Fibroblast of skin of right quadriceps (primary cell): ENCODE measurements at places on chromosomes 3 and 15.

DNA sequence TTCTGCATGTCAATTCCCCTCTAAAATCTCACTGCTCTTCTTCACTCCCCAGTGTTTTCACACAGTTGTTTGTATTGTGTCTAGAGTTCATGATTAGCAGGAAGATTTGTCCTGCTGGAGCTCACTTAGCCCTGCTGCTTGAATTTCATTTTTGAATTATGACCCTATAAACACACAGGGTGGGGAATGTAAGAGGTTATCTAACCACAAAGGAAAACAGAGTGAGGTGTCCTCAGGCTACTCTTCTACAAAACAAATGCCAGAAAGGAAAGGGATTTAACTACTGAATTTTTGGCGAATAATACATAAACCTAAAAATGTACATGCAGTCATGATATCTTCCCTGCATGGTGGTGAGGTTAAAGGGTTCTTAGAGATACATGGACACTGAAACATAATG lies 215.1 kb upstream of the CNTN4 start:
- DNase-seq = no peak

- DNase-seq = no peak
Observed at GRCh38 chr15:92709110-92709790, 53.7 kb upstream of the FAM174B start.

GRCh38 chr3:113174801-113175485 lies 36.4 kb upstream of the BOC start:
- peak; percentile 24 for DNase-seq

DNA sequence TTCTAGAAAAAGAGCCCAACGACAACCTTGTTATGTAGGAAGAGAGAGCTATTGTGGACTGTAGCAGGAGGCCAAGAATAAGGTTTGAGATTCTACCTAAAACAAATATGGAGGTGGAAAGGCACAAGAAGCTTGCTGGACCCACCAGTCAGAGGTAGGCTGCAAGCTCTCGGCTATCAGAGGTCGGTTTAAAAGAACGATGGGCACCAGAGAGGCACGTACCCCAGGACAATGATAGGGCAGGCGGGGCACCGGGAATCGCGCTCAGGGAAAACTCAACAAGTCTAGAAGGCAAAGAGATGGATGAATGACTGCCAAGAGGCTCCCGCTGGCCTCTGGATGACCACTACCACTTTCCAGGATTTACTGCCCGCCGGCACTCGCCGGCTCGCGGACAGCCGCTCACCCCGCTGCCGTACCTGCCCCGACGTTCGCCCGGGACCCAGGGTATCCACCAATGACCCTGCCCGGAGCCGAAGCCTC lies 1.1 kb downstream of the HDGFL3 start:
- DNase-seq = no peak

- DNase-seq = peak; percentile 58
Observed at GRCh38 chr15:43775411-43775965, 1.3 kb downstream of the ELL3 start.

- no peak for DNase-seq
Observed at GRCh38 chr3:126464093-126464492, 11.6 kb downstream of the ZXDC start.

DNA sequence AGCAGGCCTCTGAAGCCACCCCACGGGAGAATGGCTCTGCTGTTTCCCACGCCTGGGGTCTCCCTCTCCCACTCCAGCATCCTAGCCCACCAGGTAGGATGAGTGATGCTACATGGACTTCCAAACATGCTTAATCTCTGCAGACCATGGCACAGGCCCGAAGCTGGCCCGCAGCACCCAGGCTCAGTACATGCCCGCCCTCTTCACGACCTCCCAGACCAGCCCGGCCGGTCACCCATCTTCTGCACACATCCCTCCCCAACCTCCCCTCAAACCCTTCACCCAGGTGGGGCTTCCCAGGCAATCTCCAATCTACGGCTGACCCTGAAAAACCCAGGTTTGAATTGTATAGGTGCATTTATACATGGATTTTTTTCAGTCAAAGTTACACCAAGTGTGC lies 264.0 kb downstream of the TJP1 start:
- no peak for DNase-seq

DNA sequence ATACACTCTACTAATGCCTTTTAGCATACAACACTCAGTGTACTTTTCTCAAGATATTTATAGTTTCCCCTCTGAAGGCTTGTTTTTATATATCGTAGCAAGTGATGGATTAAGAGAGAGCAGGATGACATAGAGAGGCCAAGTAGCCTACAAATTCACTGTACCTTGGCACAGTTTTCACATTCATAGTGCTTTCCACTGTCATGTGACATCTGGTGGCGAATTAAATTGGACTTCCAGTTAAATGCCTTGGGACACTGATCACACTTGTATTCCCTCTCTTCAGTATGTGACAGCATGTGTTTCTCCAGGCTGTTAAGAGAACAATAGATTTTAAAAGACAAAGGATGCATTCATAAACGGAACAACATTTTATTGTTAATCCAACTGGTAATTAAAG lies 541.1 kb downstream of the MECOM start:
- no peak for DNase-seq

GRCh38 chr3:194999491-194999890 lies 271.5 kb downstream of the XXYLT1 start:
- no peak for DNase-seq

GRCh38 chr3:166510382-166510781 lies 673.2 kb upstream of the BCHE start:
- no peak for DNase-seq

DNA sequence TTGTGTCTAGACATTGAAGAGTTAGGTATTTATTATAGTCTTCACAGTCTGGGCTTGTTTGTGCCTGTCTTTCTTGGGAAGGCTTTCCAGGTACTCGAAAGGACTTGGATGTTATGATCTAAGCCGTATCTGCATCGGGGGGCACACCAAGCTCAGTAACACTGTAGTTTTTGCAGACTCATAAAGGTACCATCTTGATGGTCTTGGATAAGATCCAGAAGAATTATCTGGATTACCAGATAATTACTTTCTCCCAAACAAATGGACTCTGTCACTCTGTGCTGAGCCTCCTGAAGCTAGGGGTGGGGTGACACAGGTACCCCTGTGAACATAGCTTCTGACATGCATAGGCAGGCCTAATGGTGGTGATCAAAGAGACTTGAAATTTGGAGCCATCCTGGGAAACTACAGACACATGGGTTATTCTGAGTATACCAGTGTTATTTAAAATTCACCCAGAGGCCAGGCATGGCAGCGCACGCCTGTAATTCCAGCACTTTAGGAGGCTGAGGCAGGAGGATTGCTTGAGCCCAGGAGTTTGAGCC lies 238.6 kb upstream of the TPM1 start:
- DNase-seq = no peak

DNA sequence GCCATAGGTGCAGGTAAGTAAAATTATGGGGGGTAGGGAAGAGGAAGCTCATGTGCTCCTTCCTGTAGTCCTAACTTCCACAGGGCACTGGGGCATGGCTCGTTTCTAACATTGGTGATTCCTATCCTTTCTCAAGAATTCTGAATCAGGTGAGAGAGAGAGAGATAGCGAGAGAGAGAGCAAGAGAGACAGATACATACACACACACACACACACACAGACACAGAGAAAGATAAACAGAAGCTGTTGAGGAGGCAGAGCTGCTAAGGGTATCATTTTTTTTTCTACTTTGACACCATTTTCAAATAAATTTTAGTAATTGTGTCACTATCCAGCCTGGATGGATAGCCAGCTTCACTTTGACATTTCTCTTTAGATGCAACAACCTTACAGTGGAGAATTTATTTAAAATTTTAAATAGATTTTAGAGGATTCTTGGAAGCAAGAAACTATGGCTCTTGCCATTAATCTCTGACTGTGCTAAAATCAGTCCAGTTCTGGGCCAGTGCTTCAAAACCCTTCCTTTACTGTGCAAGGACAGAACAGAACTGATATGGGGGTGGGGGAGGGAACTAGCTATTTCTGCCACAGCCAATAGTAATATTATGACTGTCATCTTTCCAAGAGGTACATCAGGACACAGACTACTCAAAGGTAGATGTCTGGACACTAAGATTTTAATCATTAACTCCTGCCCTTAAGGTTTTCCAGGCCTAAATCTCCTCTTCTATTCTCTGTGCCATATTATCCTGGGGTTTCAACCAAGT lies 14.6 kb upstream of the RAMAC start:
- DNase-seq = no peak
